Mesendoderm (in vitro differentiated cells): ENCODE measurements at places on chromosomes 16 and 17.

GRCh38 chr17:64172510-64172909 lies 42.6 kb upstream of the ERN1 start:
- no peak for DNase-seq

DNA sequence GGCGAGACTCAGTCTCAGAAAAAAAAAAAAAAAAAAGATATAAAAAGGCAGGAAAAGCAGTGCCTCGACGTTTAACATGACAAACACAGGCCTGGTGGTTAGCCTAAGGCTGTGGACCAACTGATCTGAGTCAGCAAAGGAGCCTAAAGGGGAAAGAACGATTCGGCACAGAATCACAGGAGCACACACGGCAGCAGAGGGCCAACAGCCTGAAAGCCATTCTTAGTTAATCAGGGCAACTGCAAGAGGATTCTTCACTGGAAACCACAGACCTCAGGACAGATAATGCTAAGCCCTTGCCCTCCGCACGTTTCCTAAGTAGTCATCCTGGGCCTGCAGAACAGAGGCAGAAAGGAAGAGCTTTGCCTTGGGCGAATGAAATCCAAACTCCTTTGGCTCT lies 14.7 kb downstream of the TMEM11 start:
- peak; percentile 74 for DNase-seq

GRCh38 chr17:45425125-45425983 lies 7.3 kb downstream of the ARHGAP27 start:
- peak; percentile 98 for DNase-seq

DNA sequence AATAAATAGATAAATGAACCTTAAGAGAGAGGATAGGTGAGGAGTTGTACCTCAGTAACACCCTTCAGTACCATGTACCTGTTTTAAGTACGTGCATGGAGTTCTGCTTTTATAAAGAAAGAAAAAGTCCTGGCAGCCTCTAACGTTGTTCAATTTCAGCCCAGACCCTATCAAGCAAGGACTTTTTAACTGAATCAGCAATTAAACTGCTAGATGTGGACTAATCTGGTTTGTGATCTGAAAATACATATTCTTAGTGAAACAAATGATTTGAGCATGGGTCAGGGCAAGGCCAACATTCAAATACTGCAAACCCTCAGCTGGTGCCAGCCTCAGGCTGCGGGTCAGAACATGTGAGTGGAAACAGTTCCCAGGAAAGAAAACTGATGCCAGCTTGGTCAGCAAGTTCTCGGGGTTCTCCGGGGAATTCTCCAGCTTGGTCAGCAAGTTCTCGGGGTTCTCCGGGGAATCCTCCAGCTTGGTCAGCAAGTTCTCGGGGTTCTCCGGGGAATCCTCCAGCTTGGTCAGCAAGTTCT lies 84.5 kb downstream of the MRM3 start:
- DNase-seq: no peak

- no peak for DNase-seq
These were observed 162.8 kb downstream of the IRX3 start for GRCh38 chr16:54123766-54124165.

- peak; percentile 98 for DNase-seq
These were observed 17.8 kb upstream of the RAI1 start for GRCh38 chr17:17663160-17664063.

DNA sequence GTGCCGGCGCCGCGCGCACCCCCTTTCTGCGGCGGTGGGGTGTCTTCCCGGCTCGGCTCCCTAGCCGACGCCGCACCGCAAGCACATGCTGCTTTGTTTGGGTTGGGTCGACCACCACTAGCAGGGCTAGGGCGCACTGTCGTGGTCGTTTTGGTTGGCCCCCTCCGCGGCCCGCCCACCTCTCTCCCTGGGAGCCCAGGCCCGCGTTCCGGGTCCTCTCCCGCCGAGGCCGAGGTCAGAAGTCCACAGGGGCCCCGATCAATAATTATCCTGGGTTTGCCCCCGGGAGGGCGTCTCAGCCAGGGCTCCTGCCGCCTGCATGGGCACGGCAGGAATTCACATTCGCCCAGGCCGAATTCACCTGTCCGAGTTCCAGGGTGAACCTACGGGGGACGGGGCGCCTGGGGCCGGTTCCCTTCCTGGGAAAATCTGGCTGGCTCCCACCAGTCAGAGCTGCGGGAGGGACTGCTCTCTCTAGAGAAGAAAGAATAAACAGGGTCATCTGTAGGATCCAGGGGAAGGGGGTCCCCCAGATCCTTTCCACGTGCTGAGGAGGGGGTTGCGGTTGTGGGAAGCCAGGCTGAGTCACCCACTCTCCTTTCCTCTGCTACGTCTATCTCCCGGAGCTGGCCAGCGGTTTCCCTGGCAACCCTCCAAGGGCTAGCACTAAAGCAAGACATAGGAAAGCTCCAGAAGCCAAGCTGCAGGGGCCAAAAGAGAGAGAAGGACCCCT lies 584 bp upstream of the STAT5B start:
- DNase-seq: peak; percentile 72

DNA sequence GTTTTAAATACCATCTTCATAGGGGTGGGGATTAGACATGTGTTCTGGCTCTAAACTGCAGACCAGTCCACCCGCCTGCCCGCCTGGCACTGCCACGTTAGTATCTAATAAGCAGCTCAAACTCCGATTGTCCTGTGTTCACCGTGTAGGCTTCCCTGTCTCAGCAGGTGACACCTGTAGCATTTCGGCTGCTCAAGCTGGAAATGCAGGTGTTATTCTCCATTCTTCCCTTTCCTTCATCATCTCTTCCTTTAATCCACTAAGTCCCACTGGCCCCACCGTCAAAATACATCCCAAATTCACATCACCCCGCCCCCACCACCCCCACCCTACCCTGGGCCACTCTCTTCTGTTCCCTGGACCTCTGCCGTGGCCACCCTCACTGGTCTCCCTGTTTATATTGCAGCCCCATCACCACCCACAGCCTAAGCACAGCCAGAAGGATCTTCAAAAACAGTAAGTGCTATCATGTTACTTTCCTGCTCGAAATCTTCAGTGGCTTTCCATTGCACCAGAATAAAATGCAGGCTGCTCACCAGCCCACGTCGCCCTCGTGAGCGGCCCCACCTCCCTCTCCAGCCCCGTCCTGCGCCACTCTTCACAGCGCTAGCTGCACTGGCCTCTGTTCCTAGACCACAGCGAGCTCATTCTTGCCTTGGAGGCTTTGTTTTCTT lies 65.1 kb downstream of the RTN4RL1 start:
- no peak for DNase-seq

- DNase-seq: no peak
These were observed 518.0 kb upstream of the ZFHX3 start for GRCh38 chr16:73565925-73566324.

- peak; percentile 41 for DNase-seq
These were observed 15.9 kb downstream of the GRB7 start for GRCh38 chr17:39753514-39754160.

- DNase-seq: no peak
These were observed 4.4 kb upstream of the SLC39A11 start for GRCh38 chr17:73096866-73097265.

DNA sequence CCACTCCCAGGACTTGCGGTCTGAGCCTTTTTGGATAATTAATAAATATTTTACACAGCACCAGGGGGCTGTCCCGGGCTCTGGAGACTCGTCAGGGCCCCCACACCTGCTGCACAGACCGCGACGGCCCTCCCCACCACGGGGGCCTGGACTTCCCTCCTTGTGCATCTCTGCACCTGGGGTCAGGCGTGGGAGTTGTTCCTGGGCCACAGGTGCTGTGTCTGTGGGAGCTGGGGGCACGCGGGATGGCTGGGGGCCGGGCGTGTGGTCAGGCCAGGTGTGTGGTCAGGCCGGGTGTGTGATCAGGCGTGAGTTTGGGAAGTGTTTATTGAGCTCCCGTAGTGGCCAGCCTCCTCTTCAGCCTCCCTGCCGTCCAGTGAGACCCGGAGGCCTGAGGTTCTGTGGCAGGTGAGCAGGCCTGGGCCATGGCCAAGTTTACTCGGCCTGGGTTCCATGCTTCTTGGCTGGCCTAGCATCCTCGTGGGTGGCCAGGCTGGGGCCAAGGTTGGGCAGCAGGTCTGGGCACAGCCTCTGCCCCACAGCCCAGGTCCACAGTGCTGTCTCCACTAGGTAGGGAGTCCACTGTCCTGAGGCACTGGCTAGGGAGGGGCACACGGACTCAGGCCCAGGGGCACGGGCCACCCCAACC lies 1.9 kb upstream of the STUB1 start:
- no peak for DNase-seq

- DNase-seq: peak; percentile 79
These were observed 1.2 kb upstream of the CBLN1 start for GRCh38 chr16:49282690-49283375.

- DNase-seq: no peak
These were observed 6.9 kb upstream of the SCNN1G start for GRCh38 chr16:23175651-23176050.

DNA sequence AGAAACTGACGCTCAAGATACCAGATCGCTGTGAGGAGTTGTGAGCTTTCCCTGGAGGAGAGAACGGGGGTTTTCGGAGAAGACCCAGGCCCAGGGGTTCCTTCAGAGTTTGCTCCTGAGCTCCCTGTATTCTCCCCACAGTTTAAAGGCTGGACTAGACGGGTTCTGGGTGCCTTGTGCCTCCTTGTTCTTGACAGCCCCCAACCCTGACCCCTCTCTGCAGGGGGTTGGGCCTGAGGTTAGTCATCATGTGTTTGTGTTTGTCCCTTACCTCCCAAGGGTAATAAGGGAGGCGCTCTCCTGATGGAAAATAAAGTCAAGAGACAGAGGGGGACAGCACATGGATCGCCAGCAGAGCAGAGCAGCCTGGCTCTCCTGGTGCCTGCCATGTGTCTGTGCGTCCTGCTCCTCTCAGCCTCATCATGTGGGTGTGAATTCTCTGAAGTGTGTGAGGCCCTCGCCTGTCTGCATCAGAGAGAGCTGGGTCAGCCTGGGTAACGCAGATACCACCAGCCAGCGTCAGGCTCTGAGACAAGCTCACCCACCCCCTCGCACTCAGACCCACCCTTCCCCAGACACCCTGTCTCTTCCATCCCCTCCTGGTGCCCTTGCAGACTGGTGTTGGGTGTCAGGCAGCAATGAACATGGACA lies 8.7 kb downstream of the HEXIM2 start:
- peak; percentile 30 for DNase-seq

GRCh38 chr17:55321427-55322060 lies 56.8 kb downstream of the HLF start:
- DNase-seq: no peak

DNA sequence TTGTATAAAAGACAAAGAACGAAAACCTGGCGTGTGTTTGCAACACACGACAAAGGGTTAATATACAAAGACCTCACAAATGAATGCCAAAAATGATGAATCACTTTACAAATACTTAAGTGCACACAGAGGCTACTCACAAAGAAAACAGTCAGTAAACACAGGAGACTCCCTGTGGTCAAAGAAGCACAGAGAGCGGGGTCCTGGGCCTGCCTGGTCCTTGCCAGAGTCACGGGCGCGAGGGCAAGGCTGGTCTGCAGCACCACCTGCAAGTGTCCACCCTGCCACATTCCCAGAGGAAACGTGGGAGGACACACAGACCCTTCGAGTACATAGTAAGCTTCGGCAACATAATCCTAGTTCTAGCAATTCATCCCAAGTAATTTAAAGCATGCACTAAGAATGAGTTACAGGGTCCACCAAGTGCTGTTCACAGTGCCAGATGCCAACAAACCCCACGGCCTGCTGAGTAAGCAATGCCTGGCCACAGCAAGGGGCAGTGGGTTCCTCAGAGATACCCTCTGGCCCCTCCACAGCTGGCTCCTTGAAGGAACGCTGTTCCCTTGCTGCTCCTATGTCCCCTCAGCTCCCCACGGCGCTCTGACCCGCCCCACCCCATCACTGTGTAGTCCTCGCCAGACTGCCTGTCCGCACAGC lies 24.6 kb upstream of the FAAP100 start:
- DNase-seq: no peak

DNA sequence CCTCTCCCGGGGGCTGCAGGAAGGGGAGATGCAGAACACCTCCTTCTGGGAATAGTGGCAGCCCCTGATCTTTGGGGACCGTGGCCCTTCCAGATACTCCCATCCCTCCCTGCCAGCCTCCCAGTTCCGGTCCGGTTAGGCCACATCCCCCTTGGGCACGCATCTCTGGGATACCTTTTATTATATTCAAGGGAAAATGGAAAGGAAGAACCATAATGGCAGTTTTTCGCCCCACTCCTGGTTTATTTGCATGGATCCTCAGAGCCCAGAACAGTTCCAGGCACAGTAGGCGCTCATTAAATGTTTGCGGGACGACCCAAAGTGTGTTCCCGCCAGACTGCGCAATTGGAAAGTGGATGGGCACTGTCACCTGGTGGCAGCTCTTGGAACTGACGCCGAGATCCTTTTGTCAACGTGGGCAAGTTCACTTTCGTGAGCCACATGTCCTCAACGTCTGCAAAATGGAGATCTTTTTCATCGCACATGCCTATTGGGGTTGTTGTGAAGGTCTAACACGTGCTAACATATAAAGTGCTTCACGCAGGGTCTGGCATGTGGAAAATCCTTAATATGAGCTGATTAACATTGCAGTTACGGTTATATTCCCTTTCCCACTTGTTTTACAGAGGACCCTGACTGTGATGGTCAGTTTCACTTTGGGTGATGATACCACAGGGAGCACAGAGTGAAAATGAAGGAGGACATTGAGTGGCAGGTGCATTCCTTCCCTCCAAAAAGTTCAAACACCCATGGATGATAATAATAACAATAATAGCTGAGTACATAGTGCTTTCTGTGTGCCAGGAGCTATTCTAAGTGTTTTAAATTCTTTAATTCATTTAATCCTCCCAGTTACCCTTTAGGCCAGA lies 1.7 kb upstream of the GPRC5B start:
- DNase-seq: peak; percentile 90

DNA sequence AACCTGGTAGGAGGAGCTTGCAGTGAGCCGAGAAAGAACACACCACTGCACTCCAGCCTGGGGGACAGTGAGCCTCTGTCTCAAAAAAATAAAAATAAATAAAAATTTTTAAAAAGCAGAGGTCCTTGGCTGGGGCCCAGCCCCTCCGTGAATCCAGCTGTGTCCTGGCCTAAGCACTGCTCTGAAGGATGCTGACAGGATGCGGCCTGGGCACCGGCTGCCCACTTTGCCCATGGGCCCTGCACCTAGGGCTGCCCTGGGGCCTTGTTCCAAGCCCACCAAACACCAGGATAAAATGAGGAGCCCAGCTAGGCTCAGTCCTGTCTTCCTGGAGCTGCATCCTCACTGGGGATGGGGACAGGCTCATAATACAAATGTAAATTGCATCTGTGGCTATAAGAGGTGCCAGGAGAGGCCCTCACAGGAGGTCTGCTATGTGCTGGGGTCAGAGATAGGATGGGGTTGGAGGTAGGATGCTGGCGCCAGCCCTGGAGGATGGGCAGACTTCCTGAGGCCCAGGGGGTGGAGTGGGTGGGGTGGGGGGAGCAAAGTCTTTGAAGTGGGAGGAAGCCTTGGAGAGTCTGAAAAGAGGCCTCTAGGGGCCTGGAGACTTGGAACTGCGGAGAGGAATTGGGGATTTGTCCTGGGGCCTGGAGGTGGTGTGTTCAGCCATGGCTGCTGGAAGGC lies 6.2 kb downstream of the C16orf89 start:
- peak; percentile 77 for DNase-seq

- no peak for DNase-seq
These were observed 367.4 kb downstream of the UTP18 start for GRCh38 chr17:51627779-51628178.

- DNase-seq: no peak
These were observed 71.6 kb downstream of the METRNL start for GRCh38 chr17:83151056-83151441.
